ENCODE measurements at places on chromosomes 16 and 17. TPM values are rescaled to one million over a fixed set of nuclear protein-coding genes. Genes with fewer than 3 reads are reported as not detected.

DNA sequence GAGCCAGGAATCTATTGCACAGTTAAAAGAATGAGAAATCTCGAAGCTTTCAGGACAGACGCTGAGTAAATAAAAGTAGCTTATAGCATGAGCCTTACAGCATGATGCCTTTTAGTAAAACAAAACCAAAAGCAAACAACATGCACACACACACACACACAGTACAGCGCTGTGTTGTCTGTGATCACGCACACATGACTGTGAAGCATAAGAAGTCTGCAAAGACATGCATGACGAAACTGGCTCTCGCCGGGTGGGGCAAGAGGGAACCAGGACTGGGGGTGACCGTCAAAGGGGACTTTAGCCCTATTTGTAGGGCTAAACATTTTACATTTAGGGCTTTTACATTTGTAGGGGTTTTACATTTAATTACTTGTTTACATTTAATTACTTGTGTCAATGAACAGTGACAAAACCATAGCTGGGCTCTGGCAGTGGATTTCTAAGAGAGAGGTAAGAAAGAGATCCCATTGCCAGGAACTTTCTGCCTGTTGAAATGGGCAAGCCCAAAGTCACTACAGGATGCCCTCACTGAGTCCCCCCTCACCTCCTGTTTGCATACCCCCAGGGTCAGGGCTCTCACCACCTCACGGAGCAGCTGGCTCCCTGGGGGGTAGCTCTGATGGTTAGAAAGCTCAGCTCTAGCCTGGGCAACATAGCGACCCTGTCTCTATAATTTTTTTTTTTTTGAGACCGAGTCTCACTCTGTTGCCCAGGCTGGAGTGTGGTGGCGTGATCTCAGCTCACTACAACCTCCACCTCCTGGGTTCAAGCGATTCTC lies 2.0 kb upstream of the TNFRSF13B start:
- H3K27ac ChIP-seq: no peak overlapping the region
- peaks cover 8% of the 10 kb centered on the region for H3K27me3 ChIP-seq
- DNase-seq: no peak
- peaks cover 9% of the 10 kb centered on the region for H3K4me1 ChIP-seq

GRCh38 chr17:68347380-68347779 lies 56.1 kb downstream of the ARSG start:
- H3K4me1 ChIP-seq: peaks cover 4% of the 10 kb centered on the region
- H3K36me3 ChIP-seq: no peaks in the 10 kb centered on the region
- no peaks in the 10 kb centered on the region for H3K27me3 ChIP-seq
- no peak for DNase-seq
- no peak overlapping the region for H3K27ac ChIP-seq
- no peak overlapping the region for H3K4me3 ChIP-seq

GRCh38 chr16:89449726-89450335 lies 40.5 kb downstream of the ANKRD11 start:
- no peak overlapping the region for H3K4me3 ChIP-seq
- no peak for DNase-seq
- H3K4me1 ChIP-seq: peaks cover 54% of the 10 kb centered on the region
- H3K36me3 ChIP-seq: peaks cover 3% of the 10 kb centered on the region

DNA sequence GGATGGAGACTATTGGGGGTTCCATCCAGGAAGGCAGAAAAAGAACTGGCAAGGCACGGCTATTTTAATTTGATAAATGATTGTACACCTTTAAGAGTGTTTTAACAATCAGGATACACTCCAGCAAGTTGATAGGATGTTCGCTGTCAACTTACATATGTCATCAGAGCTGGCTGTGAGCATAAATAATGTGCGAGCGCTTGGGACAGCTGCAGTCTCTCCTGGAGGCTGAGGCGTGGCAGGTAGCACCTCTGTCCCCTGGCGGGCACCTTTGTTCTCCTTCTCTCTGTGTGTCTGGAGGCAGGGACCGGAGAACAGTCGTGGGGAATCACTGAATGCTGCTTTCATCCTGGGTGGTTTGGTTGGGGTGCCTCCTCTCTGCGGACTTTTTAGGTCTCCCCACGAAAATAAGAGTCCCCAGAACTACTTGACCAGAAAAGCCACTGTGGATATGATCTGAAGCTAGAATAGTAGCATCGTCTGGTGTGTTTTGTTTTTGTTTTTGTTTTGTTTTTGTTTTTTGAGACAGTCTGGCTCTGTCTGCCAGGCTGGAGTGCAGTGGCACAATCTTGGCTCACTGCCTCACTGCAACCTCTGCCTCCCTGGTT lies 9.4 kb downstream of the BAHCC1 start:
- peaks cover 14% of the 10 kb centered on the region for H3K27me3 ChIP-seq
- H3K4me1 ChIP-seq: peaks cover 73% of the 10 kb centered on the region
- peak overlapping the region; percentile 85 for H3K4me3 ChIP-seq
- peaks cover 7% of the 10 kb centered on the region for H3K36me3 ChIP-seq
- no peak for DNase-seq
- H3K27ac ChIP-seq: no peak overlapping the region

- H3K27ac ChIP-seq: no peak overlapping the region
- H3K36me3 ChIP-seq: no peaks in the 10 kb centered on the region
- peaks cover 5% of the 10 kb centered on the region for H3K4me1 ChIP-seq
- H3K4me3 ChIP-seq: peak overlapping the region; percentile 72
- no peaks in the 10 kb centered on the region for H3K27me3 ChIP-seq
Observed at GRCh38 chr17:16407911-16408588, 7.3 kb upstream of the TRPV2 start.

DNA sequence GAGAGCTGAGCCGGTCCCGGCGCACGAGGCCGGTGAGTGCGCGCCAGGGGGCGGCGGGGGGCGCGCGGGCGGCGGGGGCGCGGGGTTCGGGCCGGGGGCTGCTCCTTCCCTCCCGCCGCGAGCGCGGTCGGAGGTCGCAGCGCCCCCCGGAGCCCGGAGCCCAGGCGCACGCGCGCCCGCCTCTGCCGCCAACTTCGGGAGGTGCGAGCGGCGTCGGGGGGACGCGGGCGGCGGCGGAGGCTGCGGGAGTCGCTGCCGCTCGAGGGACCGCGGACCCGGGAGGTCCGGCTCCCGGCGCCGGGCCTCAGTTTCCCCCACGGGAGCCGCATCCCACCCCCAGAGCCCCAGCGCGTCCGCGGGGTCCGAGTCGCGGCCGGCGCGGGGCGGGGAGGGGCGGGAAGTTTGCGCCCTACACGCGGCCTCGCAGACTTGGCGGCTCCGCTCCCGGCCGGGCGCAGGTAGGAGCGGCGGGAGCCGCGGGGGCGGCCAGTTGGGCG lies at the start of gene PRR35:
PRR35 (plus strand) TSS at position 191 of the 497 bp plus-strand sequence. CDS start 2,901 bp downstream, outside the sequence.
- DNase-seq: no peak
- H3K4me1 ChIP-seq: peaks cover 4% of the 10 kb centered on the region
- no peak within 1 kb of the TSS for H3K27ac ChIP-seq
- H3K4me3 ChIP-seq: no peak within 1 kb of the TSS
- H3K36me3 ChIP-seq: no peaks in the 10 kb centered on the region

GRCh38 chr17:32486111-32486700 lies 587 bp upstream of the CDK5R1 start:
- H3K36me3 ChIP-seq: peaks cover 13% of the 10 kb centered on the region
- no peak for DNase-seq
- H3K27me3 ChIP-seq: no peaks in the 10 kb centered on the region
- peak overlapping the region; percentile 87 for H3K4me3 ChIP-seq

DNA sequence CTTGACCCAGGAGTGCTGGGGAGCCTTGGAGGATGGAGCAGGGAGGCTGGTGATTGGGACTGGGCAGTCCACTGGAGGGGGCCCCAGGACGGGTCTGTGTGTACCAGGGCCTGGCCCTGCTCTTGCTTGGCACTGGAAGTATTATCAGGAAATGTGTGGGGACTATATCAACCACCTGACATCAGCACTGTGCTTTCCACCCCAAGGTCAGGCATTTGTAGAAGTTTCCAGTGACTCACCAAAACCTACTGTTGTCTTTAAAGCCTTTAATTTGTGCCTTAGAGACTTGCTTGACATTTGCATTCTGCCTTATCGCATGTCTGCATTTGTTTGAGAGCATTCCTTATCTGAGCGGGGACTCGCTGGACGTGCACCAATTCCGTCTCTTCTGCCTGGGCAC lies 323.1 kb downstream of the FOXL1 start:
- peaks cover 9% of the 10 kb centered on the region for H3K27me3 ChIP-seq
- H3K4me1 ChIP-seq: peaks cover 32% of the 10 kb centered on the region
- DNase-seq: no peak
- no peaks in the 10 kb centered on the region for H3K36me3 ChIP-seq
- H3K27ac ChIP-seq: no peak overlapping the region

DNA sequence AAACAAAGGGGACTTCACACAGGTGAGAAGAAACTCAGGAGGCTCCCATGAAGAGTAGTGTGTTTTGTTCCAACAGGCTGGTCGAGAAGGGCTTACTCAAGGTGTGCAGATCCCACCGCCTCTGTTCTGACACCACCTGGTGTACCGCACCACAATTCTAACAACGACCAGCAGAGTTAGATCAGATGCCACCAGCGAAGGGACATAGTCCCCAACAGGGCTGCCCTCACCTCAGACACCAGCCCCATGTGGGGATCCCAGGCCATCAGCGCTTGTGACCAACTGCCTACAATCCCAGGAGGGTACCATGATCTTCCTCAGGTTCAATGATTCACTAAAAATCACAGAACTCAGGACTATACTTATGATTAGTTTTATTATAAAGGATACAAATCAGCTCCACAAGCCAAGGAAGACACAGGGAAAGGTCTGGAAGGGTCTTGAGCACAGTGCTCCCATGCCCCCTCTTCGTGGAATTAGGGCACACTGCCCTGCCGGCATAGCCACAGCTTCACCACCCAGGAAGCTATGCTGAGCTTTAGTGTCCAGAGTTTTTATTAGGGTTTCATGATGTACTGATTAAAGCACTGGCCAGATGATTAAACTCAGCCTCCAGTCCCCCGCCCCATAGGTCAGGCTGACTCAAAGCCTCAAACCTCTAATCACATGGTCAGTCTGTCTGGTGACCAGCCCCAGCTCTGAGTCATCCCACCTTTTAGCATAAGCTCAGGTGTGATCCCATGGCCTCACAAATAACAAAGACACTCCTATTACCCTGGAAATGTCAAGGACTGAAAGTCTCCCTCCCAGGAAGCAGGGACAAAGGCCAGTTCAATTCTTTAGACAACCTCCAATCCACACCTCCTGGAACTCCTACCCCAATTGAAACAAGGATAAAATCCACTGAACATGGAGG lies 26.0 kb downstream of the TRIM25 start:
- DNase-seq: no peak
- peaks cover 41% of the 10 kb centered on the region for H3K36me3 ChIP-seq
- peaks cover 12% of the 10 kb centered on the region for H3K4me1 ChIP-seq
- H3K27me3 ChIP-seq: no peaks in the 10 kb centered on the region
- no peak overlapping the region for H3K27ac ChIP-seq

The TPSD1 gene
- not detected for total RNA-seq

The ADGRG3 gene
- not detected for total RNA-seq

The NPIPB12 gene
- 57.0 TPM for total RNA-seq

The SDR42E1 gene
- not detected for total RNA-seq

Measured in neural crest cell (in vitro differentiated cells).